NCI-H1105 (cell line): ENCODE measurements at places on chromosomes 1 and 21.

GRCh38 chr1:2229037-2229864 is 1.1 kb downstream of the SKI start:
- peak; percentile 62 for DNase-seq

DNA sequence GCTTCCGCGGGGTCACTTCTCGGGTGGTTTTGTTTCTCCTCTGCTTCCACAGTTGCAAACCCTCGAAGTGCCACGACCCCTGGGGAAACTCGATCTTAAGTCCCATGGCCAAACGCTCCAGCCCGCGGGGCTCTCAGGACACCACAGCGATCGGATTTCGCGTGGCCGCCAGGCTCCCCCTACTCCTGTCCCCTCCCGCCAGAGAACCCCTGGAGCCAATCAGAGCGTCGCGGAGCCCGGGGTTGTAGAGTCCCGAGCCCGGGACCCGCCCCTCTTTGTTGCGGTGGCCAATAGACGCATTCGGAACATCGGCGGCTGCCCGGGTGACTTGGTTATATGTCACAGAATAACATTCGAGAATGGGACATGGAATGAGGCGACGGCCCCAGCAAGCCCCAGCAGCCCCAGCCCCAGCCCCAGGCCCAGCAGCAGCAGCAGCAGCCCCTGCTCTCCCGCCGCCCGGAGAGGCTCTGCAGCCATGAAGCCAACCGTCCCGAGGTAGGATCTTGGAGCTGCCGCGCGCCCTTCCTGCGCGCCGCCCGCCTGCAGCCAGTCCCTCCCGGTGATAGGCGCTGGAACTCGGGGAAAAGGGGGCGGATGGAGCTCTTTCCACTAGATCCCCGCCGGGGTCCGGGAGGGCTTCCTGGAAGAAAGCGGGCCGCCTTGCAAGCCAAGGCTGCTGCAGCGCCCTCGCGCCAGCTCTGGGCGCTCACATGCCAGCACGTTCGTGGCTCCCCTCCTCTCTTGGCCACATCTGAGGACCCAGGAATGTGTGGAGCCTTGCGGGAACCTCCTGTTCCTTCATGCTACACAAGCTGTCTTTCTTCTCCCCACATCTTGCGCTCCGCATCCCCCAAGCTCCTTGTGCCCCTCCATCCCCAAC is at the start of gene VASH2:
Gene VASH2 (plus strand): TSS at position 299 of the 883 bp plus-strand sequence. CDS start 1,002 bp downstream, outside the sequence.
- peak; percentile 85 for DNase-seq

DNA sequence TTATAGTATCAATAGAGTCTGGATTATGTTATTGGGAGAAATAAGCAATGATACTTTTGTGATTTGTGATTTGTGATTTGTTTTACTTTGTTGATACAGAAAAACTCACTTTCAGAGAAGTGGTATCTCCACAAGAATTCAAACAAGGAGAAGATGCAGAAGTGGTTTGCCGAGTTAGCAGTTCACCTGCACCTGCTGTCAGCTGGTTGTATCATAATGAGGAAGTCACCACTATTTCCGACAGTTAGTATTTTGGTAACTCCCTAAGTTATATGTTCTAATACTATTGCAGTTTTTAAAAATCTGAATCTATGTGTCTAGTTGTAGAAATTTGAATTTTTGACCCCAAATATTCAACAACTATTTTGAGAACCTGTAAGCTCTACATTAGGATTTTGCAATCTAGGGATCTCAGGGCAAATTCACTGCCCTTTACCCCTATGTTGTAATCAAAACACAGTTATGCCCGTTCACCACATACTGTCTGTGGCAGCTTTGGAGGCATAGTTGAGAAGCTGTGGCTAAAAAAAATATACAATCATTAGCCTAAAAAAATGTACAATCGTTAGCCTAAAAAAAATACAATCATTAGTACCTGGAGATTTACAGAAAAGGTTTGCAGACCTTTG is 288.1 kb downstream of the NCAM2 start:
- DNase-seq = no peak

DNA sequence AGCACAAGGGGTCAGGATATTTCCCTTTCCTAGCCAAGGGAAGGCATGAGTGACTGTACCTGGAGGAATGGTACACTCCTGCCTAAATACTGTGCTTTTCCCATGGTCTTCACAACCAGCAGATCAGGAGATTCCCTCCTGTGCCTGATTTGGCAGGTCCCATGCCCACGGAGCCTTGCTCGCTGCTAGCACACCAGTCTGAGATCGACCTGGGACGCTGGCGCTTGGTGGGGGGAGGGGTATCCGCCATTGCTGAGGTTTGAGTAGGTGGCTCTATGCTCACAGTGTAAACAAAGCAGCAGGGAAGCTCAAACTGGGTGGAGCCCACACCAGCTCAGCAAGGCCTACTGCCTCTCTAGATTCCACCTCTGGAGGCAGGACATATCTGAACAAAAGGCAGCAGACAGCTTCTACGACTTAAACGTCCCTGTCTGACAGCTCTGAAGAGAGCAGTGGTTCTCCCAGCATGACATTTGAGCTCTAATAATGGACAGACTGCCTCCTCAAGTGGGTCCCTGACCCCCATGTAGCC is 486.0 kb upstream of the CHRM3 start:
- DNase-seq = no peak

DNA sequence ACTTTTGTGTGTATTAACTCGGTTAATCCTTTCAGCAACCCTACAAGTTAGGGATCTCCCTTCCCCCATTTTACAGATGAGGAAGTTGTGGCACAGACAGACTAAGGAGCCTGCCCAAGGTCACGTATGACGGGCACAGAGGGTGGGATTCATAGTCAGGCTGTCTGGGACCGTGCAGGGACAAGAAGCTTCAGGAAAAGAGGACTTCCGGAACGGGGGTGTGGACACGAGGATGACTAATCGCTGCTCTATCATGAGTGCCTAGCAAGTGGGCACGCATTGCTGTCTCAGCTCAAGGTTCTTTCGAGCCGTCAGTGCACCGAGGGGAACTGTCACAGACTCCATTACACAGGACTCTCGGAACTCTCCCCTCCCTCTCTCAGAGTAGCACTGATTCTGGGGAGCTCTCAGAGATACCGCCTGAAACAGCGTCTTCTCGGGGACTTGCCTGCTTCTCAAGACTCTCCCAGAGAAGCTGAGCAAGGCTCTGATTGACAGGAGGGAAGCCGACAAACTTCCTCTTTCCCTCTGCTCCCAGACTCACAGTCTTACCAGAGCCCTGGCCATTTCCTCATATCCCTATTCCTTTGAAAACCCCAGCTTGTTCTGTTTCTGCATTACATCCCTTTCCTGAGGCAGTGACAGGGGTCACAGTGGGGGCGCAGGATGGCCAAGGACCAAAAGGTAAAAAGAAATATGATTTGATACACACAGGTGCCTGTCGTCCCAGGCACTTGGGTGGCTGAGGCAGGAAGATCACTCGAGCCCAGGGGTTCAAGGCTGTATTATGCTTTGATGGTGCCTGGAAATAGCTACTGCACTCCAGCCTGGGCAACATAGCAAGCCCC is 14.4 kb downstream of the FHAD1 start:
- no peak for DNase-seq

DNA sequence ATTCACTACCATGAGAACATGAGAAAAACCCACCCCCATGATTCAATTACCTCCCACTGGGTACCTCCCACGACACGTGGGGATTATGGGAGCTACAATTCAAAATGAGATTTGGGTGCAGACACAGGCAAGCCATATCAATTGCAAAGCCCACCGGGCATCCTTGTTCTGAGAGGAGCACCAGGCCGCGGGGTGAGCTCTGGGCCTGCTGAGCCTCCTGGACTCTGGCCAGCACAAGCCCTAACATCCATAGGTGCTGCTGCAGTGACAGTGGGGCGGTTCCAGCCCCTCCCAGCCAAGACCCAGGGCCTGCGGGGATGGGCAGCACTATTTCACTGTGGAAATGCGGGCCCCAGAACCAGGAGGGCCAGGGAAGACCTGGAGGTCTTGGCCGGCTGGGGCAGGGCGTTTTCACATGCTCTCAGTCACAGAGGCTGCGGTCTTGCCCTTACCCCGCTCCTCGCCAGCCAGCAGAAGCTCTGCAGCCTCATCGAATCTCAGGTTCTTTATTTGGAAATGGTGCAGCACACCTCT is 103.8 kb downstream of the PCBP3 start:
- peak; percentile 61 for DNase-seq

GRCh38 chr1:73604211-73604610 is 593.8 kb downstream of the LRRIQ3 start:
- no peak for DNase-seq

DNA sequence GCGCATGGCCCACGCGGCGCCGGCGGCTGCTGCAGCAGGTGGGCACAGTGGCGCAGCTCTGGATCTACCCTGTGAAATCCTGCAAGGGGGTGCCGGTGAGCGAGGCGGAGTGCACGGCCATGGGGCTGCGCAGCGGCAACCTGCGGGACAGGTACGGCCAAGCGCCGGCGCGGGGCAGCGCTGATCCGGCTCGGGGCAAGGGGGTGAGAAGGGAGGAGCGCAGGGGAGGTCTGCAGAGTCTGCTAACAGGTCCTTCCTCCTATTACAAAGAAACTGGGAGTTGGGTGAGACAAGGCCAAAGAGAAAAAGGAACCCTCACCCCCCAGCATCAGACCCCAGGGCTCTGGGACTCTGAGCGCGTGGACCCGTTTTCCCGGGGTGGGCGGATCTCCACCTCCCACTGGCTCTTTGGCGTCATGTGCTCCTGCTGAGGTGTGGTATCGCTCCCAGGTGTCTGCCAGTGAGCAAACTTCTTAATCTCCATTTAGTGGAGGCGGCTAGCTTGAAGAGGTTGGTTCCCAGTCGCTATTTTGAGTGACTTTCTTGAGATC is 431 bp downstream of the MTARC1 start:
- DNase-seq = peak; percentile 73
